Cardiac fibroblast (primary cell): ENCODE measurements at places on chromosomes 5 and 9.

DNA sequence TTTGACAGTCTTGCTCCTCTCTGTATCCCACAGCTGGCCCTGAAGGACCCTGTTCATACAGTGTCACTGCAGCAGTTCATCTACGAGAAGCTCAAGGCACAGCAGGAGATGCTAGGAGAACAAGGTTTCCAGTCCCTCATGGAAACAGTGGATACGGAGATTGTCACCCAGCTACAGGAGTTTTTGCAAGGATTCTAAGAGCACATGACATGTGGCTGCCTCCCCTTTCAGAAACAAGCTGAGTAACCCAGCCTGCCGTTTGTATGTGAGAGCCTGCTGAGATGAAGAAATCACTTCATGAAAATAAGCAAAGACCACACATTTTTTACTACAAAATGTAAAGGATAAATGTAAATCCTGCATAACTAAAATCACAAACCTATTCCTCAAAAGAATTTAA is 48.5 kb downstream of the LRRC70 start:
- peak; percentile 3 for DNase-seq

- no peak for DNase-seq
Measured at GRCh38 chr9:37566716-37567115, 9.5 kb downstream of the FBXO10 start.

DNA sequence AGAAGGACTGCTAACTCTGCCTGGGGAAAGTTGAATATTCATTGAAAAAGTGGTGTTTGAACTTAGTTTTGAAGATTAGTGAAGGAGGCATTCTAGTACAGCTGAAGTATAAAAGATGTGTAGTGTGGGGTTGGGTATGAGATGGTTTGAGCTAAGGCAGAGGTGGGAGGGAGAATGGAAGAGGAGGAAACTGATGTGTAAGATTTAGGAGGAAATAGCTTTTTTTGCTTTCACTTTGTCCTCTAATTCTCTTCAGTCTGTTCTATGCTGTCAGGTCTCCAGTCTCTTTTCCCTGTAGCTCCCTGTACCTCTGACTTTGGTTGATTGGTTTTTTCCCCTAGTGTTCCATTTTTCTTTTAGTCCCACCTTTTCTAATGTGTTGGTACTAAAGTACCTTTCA is 9.0 kb downstream of the CREBRF start:
- DNase-seq, result no peak

DNA sequence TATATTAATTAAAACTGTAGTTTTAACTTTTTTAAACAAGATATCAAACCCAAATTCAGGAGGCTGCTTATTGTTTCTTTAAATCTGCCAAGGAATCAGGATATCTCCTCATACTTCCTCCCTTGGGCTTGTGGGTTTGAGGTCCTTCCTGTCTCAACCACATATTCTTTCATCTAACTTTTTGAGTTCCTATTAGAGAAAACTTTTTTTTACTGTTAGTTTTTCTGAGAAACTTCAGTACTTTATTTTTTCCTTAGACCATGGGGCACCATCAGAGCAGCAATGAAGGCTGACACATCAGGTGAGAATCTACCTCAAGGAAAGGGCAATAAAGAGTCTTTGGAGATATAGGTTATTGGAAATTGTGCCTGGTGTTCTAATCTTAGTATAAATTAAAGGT is 56.7 kb downstream of the TSSK1B start:
- peak; percentile 24 for DNase-seq

DNA sequence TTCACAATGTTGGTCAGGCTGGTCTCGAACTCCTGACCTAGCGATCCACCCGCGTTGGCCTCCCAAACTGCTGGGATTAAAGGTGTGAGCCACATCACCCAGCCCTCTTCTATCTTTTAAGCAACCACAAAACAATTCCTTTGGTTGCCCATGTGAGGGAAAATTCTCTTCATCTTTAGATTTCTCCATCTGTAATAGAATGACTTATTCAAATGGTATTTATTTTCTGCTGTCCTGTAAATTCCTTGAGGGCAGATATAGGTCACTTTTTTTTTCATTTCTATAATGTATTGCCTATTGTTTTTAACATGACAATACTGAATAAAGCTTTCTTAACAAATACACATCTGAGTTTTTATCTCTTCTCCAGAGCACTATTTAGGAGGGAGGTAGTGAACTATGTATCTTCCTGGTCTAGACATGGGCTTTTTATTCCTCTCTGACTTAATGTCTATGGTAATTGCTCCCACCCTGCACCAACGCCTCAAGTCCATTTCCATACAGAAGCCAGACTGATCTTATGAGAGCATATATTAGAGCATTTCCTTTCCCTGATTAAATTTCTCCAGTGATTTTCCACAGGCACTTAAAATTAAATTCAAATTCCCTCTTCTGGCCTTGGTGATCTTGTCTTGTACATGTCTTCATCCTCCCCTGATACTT is 595.6 kb downstream of the CAAP1 start:
- peak; percentile 66 for DNase-seq

- no peak for DNase-seq
Measured at GRCh38 chr5:133527311-133527710, 85.0 kb downstream of the FSTL4 start.
